Glutamatergic neuron (in vitro differentiated cells): ENCODE measurements at places on chromosomes 4 and X.

GRCh38 chr4:81179326-81179725, 35.7 kb downstream of the PRKG2 start:
- no peak for DNase-seq

DNA sequence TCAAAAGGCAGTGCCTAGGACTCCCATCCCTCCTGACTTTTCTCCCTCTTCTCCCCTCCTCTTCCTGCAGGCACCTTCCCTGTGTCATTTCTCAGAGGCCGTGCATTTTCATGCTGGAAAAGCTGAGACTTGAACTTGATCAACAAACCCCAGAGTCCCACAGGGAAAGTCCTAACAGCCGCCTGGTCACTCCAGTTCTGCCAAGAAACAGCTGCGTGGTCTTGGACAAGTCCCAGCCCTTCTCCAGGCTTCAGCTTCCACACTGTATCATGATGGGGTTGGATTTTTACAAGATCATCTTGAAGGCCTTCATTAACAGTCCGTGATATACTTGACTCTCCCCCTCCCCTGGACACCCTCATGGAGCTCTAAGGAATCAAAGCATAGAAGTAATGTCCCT, 366.0 kb downstream of the BCOR start:
- DNase-seq, result no peak

DNA sequence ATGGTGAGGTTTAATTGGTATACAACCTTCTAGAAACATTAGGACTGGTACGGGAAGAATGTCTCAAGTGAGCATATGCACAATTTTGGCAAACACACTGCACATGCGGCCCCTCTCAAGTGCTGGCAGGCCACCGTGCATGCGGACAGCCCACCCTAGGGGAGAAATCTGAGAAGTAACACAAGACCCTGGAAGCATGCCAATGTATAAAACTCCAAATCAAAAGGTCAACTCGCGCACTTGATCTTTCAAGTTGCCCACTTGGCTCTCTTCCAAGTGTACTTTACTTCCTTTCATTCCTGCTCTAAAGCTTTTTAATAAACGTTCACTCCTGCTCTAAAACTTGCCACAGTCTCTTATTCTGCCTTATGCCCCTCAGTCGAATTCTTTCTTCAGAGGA, 488.3 kb downstream of the CFAP47 start:
- DNase-seq, result no peak

DNA sequence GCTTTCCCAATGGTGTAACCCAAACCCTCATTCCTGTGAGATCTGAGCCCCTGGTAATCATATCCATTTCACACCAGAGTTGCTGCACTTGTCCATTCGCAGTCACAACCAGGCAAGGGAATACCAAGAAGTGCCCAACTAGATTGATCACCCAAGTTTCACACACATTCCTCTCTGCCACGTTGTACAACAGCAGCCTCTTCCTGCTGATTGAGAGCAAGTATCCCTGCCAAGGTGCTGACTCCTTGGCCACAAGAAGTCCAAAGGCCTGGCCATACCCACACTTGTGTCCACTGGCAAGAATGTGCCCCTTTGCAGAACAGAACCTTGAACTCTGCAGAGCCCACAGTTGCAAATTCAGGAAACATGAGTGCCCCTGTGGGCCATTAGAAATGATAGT, 6.5 kb upstream of the ACOT9 start:
- no peak for DNase-seq

GRCh38 chr4:121675715-121676114, 21.1 kb downstream of the ANXA5 start:
- DNase-seq, result peak; percentile 40

GRCh38 chr4:26434030-26434639, 56.1 kb downstream of the CCKAR start:
- no peak for DNase-seq

- DNase-seq, result no peak
These were observed 10.0 kb upstream of the ASMTL start for GRCh38 chrX:1462596-1463251.

GRCh38 chrX:135477576-135477975, 42.9 kb upstream of the INTS6L start:
- peak; percentile 26 for DNase-seq

- DNase-seq, result no peak
These were observed 222.6 kb downstream of the ENOX2 start for GRCh38 chrX:130680164-130681035.

DNA sequence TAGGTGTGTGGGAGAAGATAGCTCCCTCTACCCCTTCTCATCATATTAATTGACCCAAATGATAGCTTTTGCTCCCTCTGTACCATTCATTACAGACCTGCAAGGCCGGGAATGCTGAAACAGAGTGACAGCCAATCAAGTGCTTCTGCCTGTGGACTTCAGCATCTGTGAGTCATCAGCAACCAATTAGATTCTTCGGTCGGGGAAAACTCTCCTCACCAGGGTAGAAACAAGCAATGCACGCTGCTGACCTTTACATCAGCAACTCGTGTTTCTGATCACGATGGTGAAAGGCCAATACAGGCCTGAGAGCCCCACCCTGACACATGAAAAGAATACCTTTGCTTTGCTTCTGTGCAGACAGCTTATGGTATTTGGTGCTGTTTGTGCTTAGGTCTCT, 347.2 kb upstream of the DDX53 start:
- DNase-seq, result peak; percentile 11

DNA sequence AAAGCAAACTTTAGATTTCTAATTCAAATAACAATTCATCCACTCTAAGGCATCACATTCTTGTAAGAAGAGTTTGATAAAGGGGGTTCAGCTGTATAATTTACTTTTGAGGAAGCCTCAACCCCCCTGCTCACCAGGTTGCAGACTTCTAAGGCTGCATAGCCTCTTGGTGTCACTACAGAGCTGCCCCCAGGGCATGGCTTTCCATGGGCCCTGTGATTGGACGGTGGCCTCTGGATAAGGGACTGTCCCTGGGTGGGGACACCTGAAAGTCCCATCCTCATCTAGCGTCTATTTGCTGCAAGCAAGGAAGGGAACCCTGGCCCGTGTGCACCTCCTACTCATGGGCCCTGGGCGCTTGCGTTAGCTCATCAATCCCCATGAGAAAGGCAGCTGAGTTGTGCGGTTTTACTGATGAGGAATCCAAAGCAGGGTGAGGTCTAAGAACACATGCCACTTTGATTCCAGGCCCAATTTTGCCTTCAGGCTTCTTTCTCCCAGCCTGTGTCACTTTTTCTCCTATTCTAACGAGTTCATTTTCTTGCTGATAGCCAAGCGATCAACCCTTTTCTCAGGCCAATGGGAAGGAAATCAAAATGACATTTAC, 51.8 kb downstream of the SCML1 start:
- DNase-seq, result no peak

- DNase-seq, result no peak
These were observed 124.7 kb downstream of the CAMK2D start for GRCh38 chr4:113636877-113637276.

- no peak for DNase-seq
These were observed 201.5 kb downstream of the TBX22 start for GRCh38 chrX:80216086-80216485.

DNA sequence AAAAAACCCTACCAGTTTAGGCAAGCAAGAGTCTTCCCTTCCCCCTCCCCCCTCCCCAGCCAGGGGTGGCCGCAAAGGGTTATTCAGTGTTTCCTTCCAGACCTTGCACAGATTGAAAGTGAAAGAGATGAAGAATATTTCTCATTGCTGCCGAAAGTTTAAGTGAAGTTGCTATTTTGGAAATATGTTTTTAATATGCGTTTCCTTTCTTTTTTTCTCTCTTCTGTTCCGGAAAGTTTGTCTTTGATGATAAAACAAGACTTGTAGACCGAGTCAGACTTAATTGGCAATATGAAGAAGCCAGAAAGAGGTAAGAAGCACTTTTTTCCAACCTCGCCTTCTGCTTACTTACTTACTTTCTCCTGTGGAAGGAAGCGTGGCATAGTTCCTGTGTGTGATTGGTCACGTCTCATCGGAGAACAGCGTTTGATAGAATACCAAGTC, 58.5 kb upstream of the CLCN4 start:
- no peak for DNase-seq

DNA sequence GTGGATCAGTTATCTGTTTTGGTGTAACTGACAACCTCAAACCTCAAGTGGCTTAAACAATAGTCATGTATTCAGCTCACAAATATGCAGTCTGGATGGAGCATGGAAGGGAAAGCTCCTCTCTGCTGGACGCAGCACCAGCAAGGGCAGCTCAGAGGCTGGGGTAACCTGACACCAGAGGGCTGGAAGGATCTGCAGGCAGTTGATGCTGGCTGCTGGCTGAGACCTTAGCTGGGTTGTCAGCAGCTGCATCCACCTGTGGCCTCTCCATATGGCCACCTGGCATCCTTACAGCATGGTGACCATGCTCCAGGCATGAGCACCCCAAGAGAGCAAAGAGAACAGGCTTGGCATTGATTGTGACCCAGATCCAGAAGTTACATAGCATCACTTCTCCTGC, 46.7 kb downstream of the ENPP6 start:
- DNase-seq, result peak; percentile 58

- no peak for DNase-seq
These were observed 48.3 kb upstream of the HPGDS start for GRCh38 chr4:94390804-94391410.

- no peak for DNase-seq
These were observed 20.3 kb upstream of the ABCG2 start for GRCh38 chr4:88178626-88179231.

GRCh38 chr4:33080275-33080674, 2360.1 kb downstream of the PCDH7 start:
- no peak for DNase-seq

- no peak for DNase-seq
These were observed 8.7 kb upstream of the SHOX start for GRCh38 chrX:621705-622503.

DNA sequence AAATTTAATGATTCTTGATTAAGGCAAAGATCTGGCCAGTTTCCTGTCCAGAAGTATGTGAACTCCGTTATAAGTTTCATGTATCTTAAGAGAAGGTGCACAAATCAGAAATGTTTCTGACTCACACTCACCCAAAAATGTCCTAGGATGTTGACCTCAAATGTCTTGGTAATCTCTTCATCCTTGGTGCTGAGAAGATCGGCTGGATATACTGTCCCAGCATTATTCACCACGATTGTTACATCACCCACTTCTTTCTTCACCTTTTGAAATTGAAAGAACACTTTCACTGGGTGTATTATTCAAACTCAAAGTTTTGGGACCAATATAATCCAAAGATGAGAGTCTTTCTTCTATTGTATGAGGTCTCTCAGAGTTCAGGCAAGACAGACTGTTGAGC, 5.7 kb downstream of the HSD17B13 start:
- DNase-seq, result no peak

GRCh38 chrX:134171661-134172587, 65.1 kb upstream of the CCDC160 start:
- DNase-seq, result peak; percentile 60

GRCh38 chrX:134764202-134764785, 106.0 kb upstream of the PLAC1 start:
- DNase-seq, result no peak
